NCI-H460 (cell line): ENCODE measurements at places on chromosomes 16 and 17. TPM values are rescaled to one million over a fixed set of nuclear protein-coding genes. Genes with fewer than 3 reads are reported as not detected.

- no peak for DNase-seq
Measured at GRCh38 chr16:77549876-77550275, 115.0 kb upstream of the ADAMTS18 start.

The TMEM204 gene
- total RNA-seq, result not detected in 2 replicates

- DNase-seq, result no peak
Measured at GRCh38 chr17:81720267-81721071, 8.4 kb downstream of the SLC25A10 start.

The CPNE7 gene
- total RNA-seq, result 38.5 and 43.1 TPM in 2 replicates

GRCh38 chr17:63704836-63705235, 4.9 kb upstream of the LIMD2 start:
- no peak for DNase-seq

DNA sequence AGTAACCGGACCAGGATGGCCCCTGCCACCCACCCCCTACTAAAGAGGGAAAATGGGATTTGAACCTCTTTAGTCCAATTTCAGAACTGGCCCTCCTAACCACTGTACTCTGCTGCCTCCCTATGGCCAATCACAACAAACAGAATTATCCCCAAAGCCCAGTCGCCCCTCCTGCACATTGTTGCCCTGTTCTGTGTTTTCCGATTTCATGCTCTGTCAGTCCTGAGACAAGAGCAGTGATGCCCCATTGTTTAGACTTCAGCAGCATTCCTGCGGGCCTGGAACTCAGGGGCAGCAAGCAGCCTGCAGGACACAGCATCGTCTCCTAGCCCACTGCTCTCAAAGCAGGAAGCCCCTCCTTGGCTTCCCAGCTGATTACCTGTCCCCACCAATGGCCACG, 20.5 kb upstream of the KLHL11 start:
- DNase-seq, result no peak

GRCh38 chr16:12737563-12737962, 66.1 kb downstream of the CPPED1 start:
- DNase-seq, result no peak

The TNP2 gene
- not detected in 2 replicates for total RNA-seq

DNA sequence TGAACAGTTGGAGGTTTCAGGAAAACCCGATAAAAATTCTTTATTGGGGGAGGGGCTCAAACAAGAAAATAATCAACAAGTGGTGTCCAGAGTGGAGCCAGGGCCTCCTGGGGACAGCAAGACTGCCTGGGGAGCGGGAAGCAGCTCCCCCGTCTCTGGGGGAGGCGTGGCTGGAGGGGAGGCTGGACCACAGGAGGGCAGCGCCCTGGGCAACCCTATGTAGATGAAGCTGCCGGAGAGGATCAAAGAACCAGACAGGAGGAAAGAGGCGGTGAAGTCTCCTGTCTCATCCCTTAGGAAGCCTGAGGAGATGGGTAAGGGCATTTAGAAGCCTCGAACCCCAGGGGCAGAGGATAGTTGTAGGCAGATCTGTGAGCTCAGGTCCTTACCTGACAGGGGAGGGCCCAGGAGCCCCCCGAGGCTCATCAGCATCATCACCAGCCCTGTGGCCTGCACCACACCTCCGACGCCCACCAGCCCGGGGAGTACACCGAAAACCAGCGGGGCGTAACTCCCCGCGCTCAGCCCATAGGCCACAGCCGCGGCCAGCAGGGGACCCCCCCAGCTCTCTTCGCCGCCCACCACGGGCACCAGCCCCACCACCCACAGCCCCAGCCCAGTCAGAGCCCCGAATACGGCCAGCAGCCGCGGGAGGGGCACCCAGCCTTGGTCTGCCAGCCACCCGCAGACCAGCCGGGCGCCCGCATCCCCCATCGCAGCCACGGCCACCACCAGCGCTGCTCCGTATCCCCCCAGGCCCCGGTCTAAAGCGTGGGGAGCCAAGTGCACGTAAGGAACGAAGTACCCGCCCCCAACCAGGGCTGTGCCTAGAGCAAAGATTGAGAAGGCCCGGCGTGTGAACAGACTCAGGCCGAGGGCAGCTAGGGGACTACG, 2.0 kb downstream of the SLC16A11 start:
- no peak for DNase-seq

The ZFP3 gene
- total RNA-seq, result not detected in 2 replicates

The CCL5 gene
- total RNA-seq, result not detected in 2 replicates
